ENCODE measurements at places on chromosomes 11 and 22.

GRCh38 chr11:13098616-13099289 is 89.6 kb downstream of the RASSF10 start:
- no peak for DNase-seq

GRCh38 chr22:33851240-33851639 is 69.0 kb downstream of the LARGE1 start:
- no peak for DNase-seq

GRCh38 chr11:132337819-132338416 is 967.5 kb downstream of the NTM start:
- no peak for DNase-seq

- no peak for DNase-seq
These were observed 69.7 kb downstream of the MYO7A start for GRCh38 chr11:77197626-77198320.

GRCh38 chr22:35510481-35510934 is 30.1 kb upstream of the RASD2 start:
- peak; percentile 54 for DNase-seq

- no peak for DNase-seq
These were observed 20.5 kb upstream of the RBFOX2 start for GRCh38 chr22:36048911-36049677.

DNA sequence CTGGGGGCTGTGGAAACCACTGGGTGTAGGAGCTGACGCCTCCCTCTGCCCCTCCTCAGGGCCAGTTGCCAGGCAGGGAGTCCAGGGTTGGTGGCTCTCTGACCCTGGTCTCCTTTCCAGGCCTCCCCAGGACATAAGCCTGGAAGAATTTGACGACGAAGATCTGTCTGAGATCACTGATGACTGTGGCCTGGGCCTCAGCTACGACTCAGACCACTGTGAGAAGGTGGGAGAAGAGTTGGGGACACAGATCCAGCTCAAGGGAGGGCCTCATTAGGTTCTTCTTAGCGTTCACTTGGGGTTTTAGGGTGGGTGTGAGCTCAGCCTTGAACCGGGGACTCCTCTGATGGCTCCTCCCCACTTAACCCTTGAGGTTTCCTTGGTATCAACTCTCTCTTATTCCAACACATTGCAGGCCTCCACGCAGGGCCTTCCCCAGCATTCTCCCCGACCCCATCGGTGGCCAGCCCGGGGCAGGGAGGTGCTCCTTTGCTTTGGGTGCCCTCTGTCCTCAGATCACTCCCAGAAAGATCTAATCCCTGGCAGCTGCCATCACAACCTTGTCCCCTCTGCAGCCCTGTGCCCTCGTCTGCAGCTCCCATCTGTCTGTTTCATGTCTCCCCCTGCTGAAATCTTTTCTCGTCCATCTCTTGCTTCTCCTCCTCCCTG is 1.2 kb downstream of the MAPK8IP2 start:
- DNase-seq, result no peak

DNA sequence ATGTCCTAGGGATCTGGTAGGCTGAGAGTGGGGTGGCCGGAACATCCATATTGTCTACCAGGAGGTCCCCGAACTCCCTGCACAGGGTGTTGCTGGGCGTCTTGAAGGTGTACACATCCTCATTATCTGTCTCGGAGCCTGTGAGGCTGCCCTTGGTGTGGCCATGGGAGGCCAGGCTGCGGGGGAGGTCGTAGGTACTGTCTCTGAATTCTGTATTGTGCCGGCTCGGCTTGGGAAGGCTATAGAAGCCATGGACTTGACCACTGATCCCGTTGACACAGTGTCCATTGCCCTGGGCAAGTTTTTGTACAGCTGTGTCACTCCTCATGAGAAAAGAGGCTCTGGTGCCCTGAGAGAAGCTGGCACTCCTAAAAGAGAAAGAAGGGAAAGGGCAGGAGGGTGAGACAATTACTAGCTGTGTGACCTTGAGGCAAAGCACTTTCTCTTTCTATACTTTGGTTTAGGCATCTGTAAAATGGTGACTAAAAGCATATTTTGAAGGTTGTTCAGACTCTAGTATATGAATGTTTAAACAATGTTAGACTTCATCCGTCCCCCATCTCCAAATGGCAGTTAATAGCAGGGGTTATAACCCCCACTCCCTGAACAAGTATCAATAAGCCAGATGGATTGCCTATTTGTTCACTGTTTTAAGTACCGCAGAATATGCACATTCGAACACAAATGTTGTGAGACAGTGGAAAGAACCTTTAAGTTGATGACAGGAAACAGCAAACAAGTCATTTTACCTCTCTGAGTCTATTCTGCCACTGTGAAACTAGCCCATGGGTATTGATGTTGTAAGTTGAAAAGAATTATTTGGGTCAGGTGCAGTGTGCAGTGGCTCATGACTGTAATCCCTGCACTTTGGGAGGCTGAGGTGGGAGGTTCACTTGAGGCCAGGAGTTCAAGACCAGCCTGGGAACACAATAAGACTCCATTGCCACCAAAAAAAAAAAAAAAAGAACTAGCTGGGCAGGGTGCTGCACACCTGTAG is 38.3 kb downstream of the USP35 start:
- DNase-seq, result no peak

DNA sequence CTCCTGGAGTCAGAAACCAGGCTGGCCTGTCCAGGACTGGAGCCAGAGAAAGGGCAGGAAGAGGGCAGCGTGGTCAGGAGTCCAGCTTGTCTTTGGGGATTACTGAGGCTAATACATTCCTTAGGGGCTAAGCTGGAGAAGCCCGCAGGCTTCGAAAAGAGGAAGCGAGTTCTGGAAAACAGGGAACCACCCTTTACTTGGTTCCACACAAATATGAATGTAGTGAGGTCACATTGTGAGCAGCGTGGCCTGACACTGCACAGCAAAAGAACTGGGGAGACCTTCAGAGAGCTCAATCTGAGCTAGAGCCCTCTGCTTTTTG is 132.3 kb downstream of the CEP164 start:
- DNase-seq, result peak; percentile 89

DNA sequence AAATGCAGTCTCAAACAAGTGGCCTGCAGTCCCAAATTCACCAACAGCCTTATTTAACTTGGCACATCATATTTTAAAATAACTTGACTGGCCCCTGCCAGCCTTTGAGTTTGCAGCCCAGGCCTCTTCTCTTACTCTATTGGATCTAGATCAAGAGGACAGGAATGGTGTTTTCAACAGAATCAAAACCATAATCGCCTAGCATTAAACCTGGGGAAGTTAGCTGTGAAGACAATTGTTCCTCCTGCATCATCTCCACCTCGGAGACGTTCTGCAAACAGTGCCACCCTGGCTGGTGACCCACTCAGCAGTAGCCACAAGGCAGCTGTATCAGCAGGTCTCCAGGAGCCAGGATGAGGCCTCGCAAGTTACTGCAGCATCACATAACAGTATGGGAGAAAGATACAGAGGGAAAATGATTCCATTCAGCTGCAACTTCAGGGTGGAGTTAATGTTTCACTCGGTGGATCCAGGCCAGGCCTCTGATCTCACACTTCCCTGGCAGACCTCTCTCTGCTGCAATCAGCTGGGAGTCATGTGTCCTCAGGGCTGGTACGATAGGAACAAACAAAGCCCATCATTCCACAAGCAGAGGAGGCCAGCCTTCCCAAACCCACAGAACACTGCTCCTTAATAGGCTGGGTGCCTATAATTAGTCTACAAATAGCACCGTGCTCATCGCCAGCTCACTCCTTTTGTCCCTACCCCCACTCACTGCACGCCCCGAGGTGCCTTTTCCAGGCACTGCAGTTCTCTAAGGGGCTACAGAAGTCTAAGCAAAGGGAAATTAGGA is 18.6 kb upstream of the SCN2B start:
- DNase-seq, result peak; percentile 17

GRCh38 chr11:36557991-36558390 is 9.8 kb upstream of the RAG1 start:
- no peak for DNase-seq

DNA sequence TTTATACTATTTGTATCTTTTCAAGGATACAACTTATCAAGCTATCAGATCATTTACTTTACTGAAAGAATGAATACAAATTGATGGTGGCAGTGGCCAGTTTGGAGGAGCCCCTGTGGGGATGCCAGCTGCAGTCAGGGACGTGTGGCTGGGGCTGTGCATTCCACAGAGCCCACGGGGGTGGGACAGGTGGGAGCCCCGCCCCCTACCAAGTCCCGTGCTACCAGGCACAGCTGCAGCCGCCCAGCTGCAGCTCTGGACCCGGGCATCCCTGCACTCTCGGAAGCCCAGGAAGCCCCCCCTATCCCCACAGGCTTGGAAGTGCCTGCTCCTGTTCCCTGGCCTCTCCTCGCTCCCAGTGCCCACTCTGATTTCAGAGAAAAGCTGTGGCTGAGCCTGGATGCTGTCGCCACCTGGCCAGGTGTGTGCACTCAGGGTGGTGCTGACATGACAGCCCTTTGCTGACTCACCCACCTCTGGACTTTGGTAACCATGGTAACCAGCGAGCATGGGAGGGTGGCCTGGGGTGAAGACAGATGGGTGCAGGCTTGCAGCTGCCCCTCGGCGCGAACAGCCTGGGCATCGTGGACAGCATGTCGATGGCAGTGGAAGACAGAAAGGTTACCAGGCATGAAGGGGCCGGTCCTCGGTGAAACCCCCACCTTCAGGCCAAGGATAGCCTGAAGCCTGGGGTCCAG is 138.1 kb downstream of the SBF2 start:
- DNase-seq, result no peak

- peak; percentile 62 for DNase-seq
These were observed 1.8 kb upstream of the TIGD3 start for GRCh38 chr11:65352783-65353182.

- DNase-seq, result peak; percentile 46
These were observed 135.2 kb downstream of the MAML2 start for GRCh38 chr11:96207459-96208449.

- DNase-seq, result no peak
These were observed 132.1 kb upstream of the RASSF10 start for GRCh38 chr11:12876988-12877387.

GRCh38 chr22:23801238-23801821 is 14.6 kb downstream of the SMARCB1 start:
- DNase-seq, result no peak

DNA sequence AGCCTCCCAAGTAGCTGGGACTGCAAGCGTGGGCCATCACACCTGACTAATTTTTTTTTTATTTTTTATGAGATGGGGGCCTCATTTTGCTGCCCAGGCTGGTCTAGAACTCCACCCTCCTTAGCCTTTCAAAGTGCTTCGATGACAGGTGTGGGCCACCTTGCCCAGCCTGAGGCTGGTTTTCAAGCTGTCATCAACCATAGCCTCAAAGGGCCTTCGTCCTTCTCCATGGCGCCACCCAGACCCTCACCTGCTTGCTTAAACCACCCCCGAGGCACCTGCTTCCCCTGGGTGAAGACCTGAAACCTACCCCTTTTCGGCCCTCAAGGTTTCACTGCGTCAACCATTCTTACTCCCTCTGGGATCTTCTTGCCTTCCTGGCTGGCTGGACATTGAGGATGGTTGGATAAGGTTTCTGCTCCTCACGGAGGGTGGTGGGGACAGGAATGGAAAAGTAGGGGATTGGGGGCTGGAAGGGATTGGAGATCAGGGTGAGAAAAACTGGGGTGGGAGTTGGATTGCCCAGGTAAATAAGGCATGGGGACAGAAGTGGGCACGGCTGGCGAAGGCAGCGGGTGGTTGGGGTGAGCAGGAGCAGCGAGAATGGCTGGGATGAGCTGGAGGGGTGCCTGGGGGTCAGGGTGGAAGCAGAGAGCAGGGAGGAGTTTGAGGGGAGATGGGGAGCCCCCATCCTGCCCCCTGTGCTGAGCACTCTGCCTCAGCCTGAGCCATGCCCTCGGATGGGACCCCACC is 2.8 kb upstream of the ACR start:
- DNase-seq, result no peak

- no peak for DNase-seq
These were observed 12.5 kb downstream of the VPS26B start for GRCh38 chr11:134236834-134237556.

GRCh38 chr11:86644291-86644690 is 28.1 kb downstream of the ME3 start:
- peak; percentile 11 for DNase-seq

DNA sequence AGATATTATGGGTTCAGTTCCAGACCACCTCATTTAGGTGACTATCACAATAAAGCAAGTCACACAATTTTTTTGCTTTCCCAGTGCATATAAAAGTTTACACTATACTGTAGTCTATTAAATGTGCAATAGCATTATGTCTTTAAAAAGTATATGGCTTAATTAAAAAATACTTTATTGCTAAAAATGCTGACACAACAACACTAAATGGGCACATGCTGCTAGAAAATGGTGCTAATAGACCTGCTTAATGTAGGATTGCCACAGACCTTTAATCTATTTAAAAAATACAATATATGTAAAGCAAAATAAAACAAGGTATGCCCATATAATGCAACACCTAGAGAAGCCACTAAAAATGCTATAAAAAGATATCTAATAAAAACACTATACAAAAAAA is 27.1 kb upstream of the OR5AK2 start:
- DNase-seq, result no peak

DNA sequence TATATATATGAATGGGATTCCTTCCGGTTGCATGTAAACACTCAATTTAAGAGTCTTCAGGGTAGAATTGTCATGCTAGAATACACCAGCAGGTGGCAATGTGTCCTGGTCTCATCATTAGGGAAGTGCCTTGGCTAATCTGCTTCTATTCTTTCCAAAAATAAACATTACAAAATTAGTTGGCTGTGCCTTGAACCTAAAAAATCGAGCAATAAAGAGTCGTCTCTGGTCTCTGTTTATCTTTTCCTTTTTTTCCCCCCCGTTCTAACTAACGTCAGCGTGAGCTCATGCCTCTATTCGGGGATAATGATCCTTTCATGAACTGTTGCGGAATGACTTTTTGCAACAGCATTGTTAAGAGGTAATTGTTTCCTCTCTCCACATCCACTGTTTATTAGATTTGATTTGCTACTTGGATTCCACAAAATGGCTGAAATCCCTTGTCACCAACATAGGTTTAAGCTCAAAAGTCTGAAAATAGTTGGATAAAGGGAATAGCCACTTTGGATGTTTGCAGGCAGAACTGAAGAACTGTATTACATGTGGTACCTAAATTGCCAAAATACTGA is 1.2 kb upstream of the ARHGEF12 start:
- DNase-seq, result peak; percentile 74

GRCh38 chr11:129376658-129377341 is 1.2 kb downstream of the BARX2 start:
- no peak for DNase-seq

DNA sequence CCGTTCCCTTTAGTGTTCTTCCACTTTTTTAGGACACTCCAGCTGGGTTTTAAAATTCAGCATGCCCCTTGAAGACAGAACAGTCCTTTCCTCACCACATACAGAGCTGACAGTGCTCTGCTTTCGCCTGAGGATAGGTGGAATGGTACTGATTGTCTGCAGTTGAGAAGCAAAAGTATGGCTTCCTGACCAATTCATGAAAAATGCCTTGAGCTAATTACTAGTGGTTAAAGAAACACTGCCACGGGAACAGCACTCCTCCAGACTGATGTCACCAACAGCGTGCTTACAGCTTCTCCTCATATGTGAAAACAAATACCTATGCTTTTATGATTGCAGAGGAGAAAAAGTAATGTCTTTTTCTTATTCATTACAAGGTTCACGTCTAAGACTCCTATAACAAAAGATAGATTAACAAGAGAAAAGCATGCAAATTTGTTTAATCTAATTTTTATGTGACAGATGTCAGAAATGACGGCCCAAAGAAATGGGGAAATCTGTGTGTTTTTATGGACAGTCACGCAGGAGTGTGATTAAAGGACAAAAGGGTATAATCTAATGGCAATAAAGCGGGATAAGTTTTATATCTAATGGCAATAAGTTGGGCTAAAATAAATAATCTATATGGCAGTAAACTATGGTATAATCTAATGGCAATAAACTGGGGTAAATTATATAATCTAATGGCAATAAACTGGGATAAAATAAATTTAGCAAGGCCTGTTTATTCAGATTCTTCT is 123.4 kb upstream of the ARHGAP42 start:
- no peak for DNase-seq
